ENCODE measurements at places on chromosomes 4 and X.

GRCh38 chr4:153344131-153345011, at the start of gene MND1:
TSS of gene MND1 (plus strand) at chr4:153344688. CDS start at chr4:153344738, 50 bp downstream.
- peak; percentile 85 for DNase-seq

GRCh38 chrX:19342331-19342906, 1.3 kb upstream of the PDHA1 start:
- no peak for DNase-seq

GRCh38 chr4:11497212-11497806, 68.6 kb upstream of the HS3ST1 start:
- DNase-seq = no peak

DNA sequence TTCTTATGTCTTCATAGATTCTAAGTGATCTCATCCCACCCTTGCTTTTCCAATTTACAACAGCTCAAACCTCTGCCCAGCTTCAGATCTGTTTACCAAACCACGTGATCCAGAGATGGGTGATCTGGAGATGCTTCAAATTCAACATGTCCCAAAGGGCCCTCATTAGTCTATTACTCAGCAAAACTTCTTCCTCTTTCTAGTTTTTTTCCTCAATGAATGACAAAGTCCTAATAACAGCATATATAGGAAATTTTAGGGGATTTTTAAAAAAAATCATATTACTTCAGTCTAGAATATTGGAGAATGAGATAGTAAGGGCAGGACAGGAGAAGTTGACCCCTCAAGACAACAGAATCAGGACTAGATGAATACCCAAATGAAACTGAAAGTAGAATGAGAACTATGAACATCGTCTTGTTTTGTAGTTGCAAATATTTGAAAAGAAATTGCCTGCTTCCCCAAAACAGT, 127.1 kb downstream of the CFAP299 start:
- no peak for DNase-seq

DNA sequence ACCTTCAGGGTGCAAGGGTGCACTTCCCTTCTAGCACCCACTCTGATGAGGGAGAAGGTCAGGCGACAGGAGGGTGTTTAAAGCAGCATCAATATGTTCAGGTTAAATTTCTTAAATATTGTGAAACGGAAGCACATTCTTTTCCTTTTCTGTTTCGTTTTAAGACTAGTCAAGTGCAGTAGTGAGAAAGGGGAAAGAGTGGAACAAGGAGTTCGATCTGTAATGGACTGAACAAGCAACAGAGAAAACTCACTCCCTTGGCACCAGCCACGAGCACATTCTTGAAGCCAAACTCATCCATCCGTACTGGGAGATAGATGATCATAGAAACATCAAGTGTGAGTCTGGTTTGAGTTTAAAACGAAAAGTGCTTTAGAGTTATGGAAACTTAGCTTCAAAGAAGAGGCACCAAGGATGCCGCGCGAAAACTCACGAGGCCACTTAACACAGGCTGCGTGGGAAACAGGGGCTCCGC, 815 bp downstream of the FAM53A start:
- no peak for DNase-seq

- DNase-seq = no peak
These were observed 293.6 kb upstream of the NDST3 start for GRCh38 chr4:117740736-117741135.

DNA sequence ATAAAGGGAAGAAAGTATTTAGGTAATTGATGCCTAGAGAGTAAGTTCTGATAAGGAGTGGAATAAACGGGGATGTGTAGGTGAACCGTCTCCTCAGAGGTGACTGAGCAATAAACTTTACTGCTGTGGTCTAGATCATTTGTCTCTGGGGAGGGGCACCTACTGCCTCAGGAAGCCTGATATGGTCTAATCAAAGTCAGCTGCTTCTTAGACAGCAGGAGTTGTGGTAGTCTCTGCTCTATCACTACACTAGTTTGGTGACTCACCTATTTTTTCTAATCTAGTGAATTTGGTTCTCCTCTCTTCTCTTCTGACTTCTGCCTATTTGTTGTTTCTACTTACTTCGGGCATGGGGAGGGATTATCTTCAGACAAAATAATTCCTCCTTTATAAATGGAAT, 95.1 kb upstream of the STIM2 start:
- no peak for DNase-seq

DNA sequence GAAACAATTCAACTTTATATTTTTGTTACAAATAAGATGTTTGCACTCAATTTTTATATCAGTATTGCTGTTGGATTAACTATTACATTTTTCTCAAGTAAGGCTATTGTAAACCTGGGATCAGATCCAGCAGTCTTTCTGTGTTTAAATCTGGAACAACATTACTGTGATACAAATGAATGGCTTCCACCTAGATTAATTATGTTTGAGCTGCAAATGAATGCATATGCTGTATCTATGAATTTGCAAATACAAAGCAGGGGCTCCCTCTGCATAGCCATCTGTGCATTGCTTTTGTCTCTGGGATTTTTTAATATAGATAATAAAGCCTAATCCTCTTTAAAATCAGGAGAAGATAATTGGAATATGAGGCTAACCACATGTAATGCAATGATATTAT, 69.8 kb upstream of the NEIL3 start:
- DNase-seq = no peak

DNA sequence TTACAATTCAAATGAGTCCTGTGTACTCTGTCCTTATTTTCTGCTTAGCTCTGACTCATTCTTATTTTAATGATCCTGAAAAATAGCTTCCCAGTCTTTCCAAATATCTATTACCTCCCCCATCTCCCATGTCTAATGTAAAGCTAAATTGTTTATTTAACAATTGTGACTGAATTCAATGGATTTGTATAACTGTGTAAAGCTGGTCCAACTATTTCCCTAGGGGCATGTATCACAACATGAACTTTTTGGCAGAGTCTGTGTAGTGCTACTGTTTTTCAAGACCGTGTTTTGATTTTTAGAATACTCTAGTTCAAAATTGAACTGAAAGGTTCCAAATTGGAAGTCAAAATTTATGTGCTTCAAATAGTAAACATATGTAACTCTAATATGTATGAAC, 67.8 kb downstream of the SPCS3 start:
- no peak for DNase-seq

DNA sequence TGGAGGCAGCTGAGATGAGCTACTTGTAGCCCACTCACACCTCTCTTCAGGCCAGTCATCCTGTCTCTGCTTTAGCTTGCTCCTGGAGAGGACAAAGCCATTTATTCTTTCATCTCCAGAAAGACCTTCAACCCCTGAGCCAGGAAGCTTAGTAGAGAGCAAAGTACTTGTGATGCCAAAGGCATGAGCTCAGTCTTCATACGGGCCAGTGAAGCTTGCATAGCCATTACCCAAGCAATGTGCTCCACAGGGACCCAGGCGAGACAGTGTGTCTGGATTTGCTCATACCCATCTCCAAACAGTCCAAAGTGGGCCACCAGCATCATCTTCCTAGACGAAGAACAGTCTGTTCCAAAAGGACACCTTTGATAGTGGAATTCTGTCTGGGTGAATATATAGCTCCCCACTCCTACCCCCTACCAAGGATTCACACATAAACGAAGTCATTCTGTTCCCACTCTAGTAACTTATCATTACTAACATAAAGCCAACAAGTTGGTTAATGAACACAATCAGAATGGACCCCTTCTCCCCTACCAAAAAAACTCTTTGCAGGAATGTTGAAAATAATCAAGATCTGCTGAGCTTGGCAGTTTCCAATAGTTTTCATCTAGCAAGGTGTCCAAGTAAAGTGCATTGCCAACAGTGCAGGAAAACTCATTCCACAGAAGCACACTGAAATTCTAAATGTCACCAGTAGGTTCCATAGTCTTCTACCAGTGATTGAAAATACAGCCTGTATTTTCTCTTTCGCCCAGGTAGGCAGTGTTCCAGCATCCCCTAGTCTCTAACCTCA, 6.7 kb downstream of the TNMD start:
- no peak for DNase-seq

- DNase-seq = no peak
These were observed 79.1 kb downstream of the AMOT start for GRCh38 chrX:112761242-112762207.

GRCh38 chr4:134735901-134736300, 534.3 kb upstream of the PABPC4L start:
- no peak for DNase-seq

DNA sequence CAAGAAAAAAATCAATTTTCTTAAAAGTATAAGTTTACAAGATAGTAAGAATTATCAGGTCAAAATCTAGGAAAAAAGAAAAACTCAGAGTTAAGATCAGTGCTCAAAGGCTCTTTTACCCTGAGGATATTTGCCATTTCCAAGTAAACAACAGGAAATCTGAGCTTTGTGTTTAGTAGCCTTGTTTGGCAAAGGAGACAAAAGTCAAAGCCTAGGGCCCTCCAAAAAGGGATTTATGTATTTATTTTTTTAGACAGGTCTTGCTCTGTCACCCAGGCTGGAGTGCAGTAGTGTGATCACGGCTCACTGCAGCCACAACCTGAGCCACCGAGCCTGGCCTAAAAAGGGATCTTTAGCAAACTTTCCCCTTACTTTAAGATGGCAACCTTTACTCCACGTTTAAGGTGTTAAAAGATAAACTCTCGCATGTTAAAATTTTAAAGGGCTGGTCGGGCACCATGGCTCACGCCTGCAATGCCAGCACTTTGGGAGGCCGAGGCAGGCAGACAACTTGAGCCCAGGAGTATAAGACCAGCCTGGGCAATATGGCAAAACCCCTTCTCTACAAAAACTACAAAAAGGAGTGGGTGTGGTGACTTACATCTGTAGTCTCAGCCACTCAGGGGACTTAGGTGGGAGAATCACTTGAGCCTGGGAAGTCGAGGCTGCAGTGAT, 21.3 kb upstream of the OPHN1 start:
- DNase-seq = no peak
